H1 (cell line): ENCODE measurements at places on chromosomes 13 and 19. TPM values are rescaled to one million over a fixed set of nuclear protein-coding genes. Genes with fewer than 3 reads are reported as not detected.

GRIN2D gene
- total RNA-seq = 11.0 and 12.4 TPM in 2 replicates

STOML3 gene
- total RNA-seq = not detected in 2 replicates

DNA sequence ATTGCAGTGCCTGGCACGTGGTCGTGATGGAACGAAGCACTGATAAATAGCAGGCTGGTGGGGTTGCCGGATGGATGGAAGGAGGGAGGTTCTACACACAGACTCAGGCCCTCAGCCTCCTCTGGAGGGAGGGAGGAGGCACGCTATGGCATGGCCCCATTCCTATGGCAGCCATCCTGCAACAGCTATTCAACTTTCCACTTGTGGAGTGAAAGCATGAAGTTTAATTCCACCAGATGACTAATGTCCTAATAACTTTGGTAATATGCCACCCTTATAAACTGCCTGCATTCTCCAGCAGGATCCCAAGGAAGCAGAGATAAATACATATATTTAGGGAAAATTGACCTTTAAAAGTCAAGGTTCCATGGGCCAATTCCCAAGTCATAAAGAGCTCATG lies 92.4 kb downstream of the KL start:
- DNase-seq = no peak

- DNase-seq = no peak
Observed at GRCh38 chr19:2339644-2340310, 11.3 kb downstream of the SPPL2B start.

DNA sequence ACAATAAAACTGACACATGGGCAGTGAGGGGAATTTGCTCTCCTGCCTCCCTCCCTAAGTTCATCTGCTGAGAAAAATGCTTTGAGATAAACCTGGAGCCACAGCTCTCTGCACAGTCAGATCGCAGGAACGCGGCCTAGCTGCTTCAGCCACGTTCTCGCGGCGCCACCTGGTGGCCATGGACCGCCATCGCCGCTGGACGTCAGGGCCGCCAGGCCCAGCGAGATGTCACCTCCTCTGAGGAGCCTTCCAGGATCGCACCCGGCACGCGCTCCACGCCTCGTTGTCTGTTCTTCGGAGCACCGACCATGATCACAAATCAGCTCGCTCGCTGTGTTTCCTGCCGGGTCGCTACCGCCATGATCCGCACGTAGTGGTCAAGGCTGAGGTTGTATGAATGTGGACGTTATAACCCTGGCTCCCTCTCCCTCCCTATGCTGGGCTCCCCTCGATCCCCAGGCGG lies 20.6 kb upstream of the USP29 start:
- peak; percentile 94 for DNase-seq

DNA sequence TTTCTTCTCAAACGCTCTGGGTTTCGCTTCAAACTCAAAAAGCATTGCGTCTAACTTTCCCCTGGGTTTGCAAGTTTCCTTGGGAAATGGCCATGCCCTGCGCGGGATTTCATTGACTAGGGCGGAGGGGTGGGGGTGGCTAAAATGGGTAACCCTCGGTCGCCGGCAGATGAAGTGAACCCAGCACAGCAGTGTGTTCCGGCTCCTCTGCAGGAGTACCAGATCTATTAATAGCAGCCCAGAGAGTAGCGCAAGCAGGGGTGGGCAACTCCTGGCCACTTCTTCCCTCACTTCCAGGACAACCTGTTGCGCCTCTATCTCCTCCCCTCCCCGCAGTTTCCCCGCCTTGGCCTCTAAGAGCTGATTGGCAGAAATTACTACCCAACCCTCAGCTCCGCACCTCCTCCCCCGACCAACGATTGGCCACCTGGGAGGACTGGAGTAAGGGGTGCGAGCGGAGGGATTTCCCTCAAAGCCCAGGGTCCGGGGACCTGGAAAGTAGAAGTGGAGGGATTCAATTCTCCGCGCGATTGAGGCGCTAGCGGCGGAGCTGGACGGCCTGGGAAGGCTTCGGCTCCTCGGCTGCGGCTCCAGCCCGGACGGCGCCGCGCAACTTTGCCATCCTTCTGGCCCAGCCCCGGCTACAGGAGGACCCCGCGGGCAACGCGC lies at the start of gene FREM2:
FREM2 (plus strand) TSS at position 501 of the 669 bp plus-strand sequence. CDS start 268 bp downstream, outside the sequence.
- DNase-seq = peak; percentile 91

GRCh38 chr13:87671031-87671752 lies at the start of gene SLITRK5:
SLITRK5 (plus strand) TSS chr13:87671371; CDS start chr13:87675389, 4,018 bp downstream.
- no peak for DNase-seq
